Activated T-cell treated with anti-CD3 and anti-CD28 coated beads for 4 hours (primary cell): ENCODE measurements at places on chromosomes 12 and 14.

GRCh38 chr12:49501895-49502294 lies 36.9 kb upstream of the KCNH3 start:
- DNase-seq, result no peak

DNA sequence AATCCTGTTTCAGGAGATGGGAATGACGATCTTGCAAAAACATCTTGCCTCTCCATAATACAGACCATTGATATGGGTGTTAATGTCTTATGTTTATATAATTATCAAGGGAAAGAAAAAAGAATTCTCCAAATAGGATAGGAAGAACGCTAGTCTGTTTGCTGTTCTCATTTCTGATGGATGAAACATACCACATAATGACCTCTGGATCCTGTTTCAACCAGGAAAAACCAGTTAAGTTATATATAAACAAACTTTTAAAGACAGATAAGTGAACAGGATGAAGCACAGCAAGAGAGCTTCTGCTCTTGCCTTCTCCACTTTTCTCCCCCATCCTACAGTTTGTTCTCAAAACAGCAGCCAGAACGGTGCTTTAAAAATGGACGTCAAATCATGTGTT lies 27.8 kb downstream of the COQ6 start:
- no peak for DNase-seq

GRCh38 chr12:569803-570434 lies 93.3 kb downstream of the NINJ2 start:
- peak; percentile 80 for DNase-seq

- DNase-seq, result no peak
These were observed 54.3 kb downstream of the DENND5B start for GRCh38 chr12:31536672-31537071.
